ENCODE measurements at places on chromosomes 5 and 9. TPM values are rescaled to one million over a fixed set of nuclear protein-coding genes. Genes with fewer than 3 reads are reported as not detected.

DNA sequence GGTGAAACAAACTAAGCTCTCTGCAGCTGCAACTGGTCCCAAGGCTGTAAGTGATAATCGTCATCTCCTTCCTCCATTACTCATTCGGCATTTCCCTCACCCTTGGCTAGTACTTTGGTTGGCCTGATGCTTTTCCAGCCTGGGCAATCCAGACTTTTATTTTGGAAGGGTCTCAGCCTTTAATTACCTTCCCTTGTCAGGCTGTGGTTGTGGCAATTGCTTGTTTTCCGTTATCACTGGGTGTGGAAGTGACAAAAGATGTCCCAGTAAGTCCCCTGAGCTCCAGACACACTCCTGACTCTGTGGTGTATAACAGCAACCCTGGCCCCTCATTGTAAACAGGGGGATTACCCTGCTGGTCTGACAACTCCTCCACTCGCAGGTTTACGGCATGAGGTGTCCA lies 6.3 kb upstream of the FAF2 start:
- H3K27ac ChIP-seq: no peak overlapping the region
- peaks cover 6% of the 10 kb centered on the region for H3K27me3 ChIP-seq
- DNase-seq: no peak

DNA sequence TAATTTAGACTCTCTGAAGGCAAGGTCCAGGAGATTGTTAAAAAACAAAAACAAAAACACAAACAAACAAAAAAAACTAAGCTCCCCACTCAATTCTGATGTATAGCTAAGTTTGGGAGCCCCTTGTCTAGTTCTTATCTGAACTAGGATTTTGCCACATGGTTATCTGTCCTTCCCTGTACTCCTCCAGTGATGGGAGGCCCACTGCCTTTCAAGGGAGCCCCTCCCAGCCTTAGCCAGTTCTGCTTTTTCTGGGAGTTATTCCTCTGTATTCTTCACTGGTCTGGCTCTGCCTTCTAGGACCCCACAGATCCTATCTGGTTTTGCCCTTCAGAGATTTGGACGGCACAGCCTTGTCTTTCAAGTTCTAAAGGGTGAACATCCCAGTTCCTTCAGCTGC lies 2.1 kb upstream of the ALDH1B1 start:
- no peak for DNase-seq
- no peak overlapping the region for H3K4me3 ChIP-seq
- peaks cover 38% of the 10 kb centered on the region for H3K4me1 ChIP-seq
- no peaks in the 10 kb centered on the region for H3K27me3 ChIP-seq
- no peaks in the 10 kb centered on the region for H3K36me3 ChIP-seq

Gene GRIN3A
- under 0.01 TPM for total RNA-seq

DNA sequence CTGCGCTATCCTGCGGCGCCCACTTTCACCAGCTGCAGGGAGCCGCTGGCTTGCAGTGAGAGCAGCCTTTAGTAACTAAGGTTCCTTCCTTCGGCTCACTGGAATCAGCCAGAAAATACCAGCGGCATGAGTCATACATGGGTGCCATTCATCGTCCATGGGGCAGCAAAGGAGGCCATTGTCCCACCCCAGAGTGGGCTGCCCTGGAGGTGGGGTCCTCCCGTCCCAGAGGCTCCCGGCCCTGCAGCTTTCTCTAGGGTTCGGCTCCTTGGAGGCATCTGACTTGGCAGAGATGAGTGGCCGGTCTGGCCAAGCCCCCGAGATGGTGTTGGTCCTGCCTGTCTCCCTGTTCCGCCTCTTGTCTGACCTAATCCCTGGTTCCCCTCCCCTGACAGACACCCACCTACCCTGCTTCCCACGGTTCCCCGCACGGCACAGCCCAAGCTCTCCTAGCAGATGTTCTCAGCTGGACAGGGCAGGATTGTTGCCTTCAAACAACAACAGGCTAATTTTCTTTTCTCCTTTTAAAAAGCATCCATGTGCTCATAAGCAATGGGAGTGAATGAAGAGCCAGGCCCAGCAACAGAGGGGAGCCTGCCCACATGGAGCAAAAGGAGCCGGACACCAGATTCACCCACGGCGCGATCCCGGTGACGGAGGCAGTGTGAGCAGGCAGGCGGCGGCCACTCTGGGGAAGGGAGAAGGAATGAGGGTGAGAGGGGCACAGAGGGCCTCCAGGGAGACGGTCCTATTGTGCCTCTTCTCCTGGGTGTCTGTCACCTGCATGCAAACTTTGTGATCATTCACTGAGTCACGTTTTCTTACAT lies 97.0 kb upstream of the COL5A1 start:
- no peak overlapping the region for H3K27ac ChIP-seq
- no peaks in the 10 kb centered on the region for H3K27me3 ChIP-seq
- no peaks in the 10 kb centered on the region for H3K36me3 ChIP-seq
- H3K4me1 ChIP-seq: no peaks in the 10 kb centered on the region
- DNase-seq: no peak

DNA sequence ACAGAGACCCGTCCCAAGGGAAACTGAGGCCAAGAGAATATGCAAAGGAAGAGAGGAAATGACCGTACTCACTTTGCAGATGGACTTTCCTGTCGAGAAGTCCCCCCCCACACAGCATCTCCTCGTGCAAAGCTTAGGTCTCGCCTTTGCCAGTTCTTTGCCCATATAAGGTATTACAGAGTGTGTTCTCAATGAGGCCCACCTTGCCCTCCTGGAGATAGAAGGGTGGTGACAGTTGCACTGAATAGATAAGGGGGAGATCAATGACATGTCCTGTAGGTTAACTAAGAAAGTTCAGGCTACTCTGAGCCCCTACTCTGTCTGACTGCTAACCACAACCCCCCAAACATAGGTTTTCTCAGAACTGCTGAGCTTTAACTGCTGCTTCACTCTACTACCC lies 68.2 kb upstream of the SPTLC1 start:
- H3K4me1 ChIP-seq: no peaks in the 10 kb centered on the region
- H3K27ac ChIP-seq: no peak overlapping the region
- no peaks in the 10 kb centered on the region for H3K27me3 ChIP-seq
- no peak overlapping the region for H3K4me3 ChIP-seq
- H3K36me3 ChIP-seq: no peaks in the 10 kb centered on the region

DNA sequence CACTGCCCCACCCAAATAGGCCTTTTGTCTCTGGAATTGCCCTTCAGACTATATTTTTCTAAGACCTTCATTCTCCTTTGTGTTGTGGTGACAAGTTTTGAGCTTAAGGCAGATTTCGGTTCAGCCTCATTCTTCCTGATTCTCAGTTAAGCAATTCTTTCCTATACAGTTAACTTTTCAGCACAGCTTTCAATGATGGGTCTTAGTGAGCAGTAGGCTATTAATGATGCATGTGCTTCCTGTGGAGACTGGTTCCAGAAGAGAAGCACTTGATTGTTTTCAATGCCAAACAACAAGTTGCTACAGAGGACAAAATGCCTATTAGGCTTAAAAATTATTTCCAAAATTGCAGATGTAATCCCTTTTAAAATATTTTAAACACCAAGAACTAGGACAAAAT lies 47.7 kb upstream of the TLX3 start:
- H3K4me3 ChIP-seq: no peak overlapping the region
- no peak for DNase-seq
- H3K27me3 ChIP-seq: no peaks in the 10 kb centered on the region
- no peak overlapping the region for H3K27ac ChIP-seq

Gene QRFP
- not detected for total RNA-seq

DNA sequence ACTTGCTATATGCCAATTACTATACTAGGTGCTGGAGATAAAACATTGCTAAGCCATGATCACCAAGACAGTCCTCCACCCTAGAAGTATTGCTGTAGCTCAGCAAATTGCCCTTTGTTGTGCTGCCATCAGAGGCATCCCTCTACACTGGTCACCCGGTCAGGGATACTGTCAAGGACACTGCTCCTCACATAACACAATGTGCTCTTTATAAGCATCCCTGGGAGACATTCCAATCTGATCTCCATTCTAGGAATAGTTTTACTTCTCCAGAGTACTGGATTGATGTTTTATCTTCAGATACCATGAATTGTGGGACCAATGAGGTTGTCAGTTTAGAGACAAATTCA lies 10.4 kb upstream of the DNAJA1 start:
- no peaks in the 10 kb centered on the region for H3K27me3 ChIP-seq
- DNase-seq: no peak
- H3K4me1 ChIP-seq: no peaks in the 10 kb centered on the region
- H3K4me3 ChIP-seq: no peak overlapping the region
- no peak overlapping the region for H3K27ac ChIP-seq

Gene DOCK2
- total RNA-seq: 3.1 TPM

DNA sequence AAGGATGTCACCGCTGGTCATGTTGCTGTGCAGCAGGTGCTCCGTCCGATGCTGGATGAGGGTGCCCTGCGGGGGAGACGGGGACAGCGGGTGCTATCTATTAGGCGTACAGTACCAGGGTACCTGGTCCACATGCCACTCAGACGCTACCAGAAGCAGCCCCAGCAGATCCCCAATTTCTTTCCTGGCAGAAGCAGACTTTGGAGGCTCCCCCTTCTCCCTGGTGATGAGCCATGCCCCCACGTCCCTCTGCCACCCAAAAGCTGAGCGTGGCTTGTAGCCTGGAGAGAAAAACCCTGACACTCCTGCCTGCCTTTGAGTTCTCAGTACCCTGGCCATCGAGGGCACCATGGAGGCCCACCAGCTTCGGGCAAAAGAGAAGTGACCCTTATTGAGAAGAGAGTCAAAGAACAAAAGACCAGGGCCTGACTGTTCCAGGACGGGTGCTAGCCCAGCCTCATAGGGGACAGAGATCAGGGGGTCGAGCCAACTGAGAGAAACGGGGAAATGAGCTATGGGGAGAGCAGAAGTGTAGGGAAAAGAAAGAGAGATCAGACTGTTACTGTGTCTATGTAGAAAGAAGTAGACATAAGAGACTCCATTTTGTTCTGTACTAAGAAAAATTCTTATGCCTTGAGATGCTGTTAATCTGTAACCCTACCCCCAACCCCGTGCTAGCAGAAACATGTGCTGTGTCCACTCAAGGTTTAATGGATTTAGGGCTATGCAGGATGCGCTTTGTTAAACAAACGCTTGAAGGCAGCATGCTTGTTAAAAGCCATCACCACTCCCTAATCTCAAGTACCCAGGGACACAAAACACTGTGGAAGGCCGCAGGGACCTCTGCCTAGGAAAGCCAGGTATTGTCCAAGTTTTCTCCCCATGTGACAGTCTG lies 62.0 kb upstream of the ZNF354B start:
- no peaks in the 10 kb centered on the region for H3K27me3 ChIP-seq
- H3K4me3 ChIP-seq: no peak overlapping the region
- no peaks in the 10 kb centered on the region for H3K36me3 ChIP-seq
- H3K4me1 ChIP-seq: no peaks in the 10 kb centered on the region
- DNase-seq: no peak

Gene SLC22A4
- total RNA-seq: not detected

Gene ABL1
- total RNA-seq: 29.0 TPM

Gene GPR21
- total RNA-seq: not detected

DNA sequence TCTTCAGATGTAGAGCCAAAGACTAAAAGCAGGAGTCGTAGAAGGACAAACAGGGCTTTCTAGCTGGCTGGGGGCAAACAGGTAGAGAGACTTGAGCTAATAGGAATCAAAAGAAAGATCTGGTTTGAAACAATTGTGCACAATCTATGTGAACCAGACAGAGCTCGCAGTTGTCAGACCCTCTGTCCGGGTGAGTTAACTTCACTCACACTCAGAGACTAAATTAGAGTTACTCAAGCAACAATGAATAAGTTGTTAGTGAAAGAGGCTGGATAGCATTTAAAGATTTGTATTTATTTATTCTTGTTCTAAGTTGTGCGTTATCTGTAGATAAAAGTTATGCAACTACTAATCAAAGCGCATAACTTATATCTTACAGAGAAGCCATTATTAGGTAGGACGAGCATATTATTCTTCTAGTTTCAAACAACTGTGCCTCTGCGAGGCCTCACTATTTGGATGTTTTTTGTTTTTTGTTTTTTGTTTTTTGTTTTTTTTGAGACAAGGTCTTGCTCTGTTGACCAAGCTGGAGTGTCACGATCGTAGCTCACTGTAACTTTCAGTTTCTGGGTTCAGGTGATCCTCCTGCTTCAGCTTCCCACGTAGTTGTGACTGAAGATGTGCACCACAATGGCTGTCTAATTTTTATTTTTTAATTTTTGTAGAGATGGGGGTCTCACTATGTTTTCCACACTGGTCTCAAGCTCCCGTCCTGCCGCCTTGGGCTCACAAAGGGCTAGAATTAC lies 13.2 kb upstream of the LNPEP start:
- no peaks in the 10 kb centered on the region for H3K27me3 ChIP-seq
- H3K27ac ChIP-seq: no peak overlapping the region
- peaks cover 11% of the 10 kb centered on the region for H3K4me1 ChIP-seq
- no peak overlapping the region for H3K4me3 ChIP-seq
- no peak for DNase-seq
- no peaks in the 10 kb centered on the region for H3K36me3 ChIP-seq

DNA sequence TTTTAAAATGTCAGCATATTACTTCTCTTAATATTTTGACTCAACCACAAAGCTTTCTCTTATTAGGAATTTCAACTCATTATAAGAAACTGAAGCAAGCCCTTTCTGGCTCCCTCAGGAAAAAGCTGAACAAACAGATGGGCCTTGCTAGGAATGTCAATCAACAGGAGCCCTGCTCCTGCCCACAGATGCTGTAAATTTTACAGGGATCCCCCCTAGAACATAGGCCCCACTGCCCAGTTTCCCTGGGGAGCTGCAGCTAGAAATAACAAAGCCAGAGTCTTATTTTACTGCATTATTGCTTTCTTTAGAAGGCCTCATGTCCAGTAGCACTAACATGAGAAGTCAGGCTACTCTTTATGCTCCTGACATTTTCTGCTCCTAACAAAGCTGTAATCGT lies 103.8 kb downstream of the PCSK1 start:
- H3K4me1 ChIP-seq: peaks cover 29% of the 10 kb centered on the region
- H3K27ac ChIP-seq: no peak overlapping the region
- no peaks in the 10 kb centered on the region for H3K36me3 ChIP-seq
- no peak for DNase-seq
- no peaks in the 10 kb centered on the region for H3K27me3 ChIP-seq

- peaks cover 15% of the 10 kb centered on the region for H3K4me1 ChIP-seq
- no peak overlapping the region for H3K4me3 ChIP-seq
- H3K27ac ChIP-seq: no peak overlapping the region
- no peaks in the 10 kb centered on the region for H3K36me3 ChIP-seq
- H3K27me3 ChIP-seq: no peaks in the 10 kb centered on the region
- no peak for DNase-seq
These were observed 5.2 kb downstream of the SH2D3C start for GRCh38 chr9:127773272-127773671.

DNA sequence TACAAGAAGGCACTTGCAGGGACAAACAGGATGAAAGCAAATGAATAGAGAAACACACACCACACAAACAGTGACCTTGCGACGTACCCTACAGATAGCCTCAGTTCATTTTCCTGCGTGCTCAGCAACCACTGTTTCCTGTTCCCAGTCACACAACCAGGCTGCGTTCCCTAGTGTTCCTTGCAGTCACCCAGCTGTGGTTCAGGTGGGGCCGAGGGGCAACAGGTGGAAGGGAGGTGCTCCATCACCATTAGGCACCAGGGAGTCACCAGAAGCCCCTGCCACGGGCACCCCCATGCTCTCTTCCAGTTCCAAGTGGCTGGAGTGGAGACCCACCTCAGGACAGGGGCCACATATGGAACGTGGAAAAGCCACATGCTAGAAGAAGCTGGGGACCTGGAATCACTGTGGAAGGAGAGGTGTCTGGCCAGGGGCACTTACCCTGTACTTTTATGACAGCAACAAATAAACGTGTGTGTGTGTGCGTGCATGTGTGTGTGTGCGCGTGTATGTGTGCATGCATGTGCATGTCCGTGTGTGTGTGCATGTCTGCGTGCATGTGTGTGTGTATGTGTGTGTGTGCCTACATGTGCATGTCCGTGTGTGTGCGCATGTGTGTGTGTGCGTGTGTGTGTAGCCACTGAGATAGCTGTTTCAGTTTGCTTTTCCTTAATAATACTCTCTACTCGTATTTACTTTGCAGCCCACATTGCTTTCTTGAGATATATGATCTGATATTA lies 18.8 kb upstream of the FCN2 start:
- H3K27ac ChIP-seq: no peak overlapping the region
- no peaks in the 10 kb centered on the region for H3K27me3 ChIP-seq
- DNase-seq: no peak
- H3K4me1 ChIP-seq: no peaks in the 10 kb centered on the region

Gene ZNF608
- 30.1 TPM for total RNA-seq

Gene ANKRD34B
- not detected for total RNA-seq

All from body of pancreas (tissue), 4 donors.